Renal cortex interstitium (tissue), 15 donors: ENCODE measurements at places on chromosomes 6 and 20. TPM values are rescaled to one million over a fixed set of nuclear protein-coding genes. Genes with fewer than 3 reads are reported as not detected.
A peak's percentile ranks its signal among the peaks of the same experiment; 100 is the strongest.

- no peak for DNase-seq
Measured at GRCh38 chr6:30601815-30602641, 15.0 kb downstream of the PPP1R10 start.

- DNase-seq, result no peak
Measured at GRCh38 chr6:51456282-51456681, 631.1 kb downstream of the PKHD1 start.

DNA sequence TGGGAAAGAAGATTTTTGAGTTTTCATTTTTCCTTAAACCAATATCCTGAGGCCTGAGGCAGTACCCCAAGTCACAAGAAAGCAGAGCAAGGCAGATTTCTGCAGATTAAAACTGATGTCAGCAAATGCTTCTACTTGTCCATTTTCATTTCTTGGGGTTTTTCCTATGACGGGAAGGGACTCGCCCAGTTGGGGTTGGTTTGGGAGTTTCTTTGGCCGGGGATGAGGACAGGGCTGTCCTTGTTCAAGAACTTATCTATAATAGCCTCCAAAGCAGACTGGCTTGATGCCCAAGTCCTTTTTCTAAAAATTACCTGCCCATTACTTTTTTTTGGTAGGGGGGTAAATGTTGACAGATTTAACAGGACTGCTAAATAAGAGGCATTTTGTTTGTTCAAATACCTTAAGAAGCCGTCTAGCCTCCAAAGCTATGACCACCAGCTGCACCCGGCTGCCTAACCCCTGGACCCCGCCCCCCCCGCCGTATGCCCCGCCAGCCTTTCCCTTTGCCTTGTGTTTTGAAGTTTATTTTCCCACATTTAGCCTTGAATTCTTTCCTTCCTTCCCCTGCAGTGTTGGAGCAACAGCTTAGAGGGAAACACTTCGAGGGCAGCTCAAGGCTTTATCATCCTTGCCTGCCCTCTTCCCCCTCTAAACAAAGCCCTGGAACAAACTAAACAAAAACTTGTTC lies 2.5 kb downstream of the KCNK5 start:
- DNase-seq, result no peak

- DNase-seq, result no peak
Measured at GRCh38 chr20:34300256-34300806, 2.8 kb downstream of the AHCY start.

PAX1 gene
- polyA plus RNA-seq, result 0.09 TPM

ARFGEF3 gene
- 6.7 TPM for polyA plus RNA-seq

PRSS35 gene
- polyA plus RNA-seq, result 35.2 TPM

KIAA1755 gene
- 1.1 TPM for polyA plus RNA-seq

DNA sequence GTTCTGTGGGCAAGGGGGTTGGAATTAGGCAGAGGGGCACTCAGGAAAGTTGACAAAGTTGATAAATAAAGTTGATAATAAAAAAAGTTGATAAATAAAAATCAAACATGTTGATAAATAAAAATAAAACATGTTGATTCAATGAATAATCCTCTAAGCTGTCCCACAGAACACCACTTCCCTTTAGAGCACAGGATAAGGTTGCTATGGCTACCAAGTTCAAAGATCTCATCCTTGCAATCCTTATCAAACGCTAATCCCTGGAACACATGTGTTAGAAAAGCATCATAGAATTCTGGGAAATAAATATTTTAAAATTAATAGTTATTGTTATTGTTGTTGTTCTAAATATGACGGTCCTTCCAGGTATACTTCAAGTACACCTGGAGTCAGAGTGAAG lies 33.9 kb downstream of the MBOAT1 start:
- DNase-seq, result no peak

GRCh38 chr6:33029328-33030184 lies 20.2 kb upstream of the HLA-DOA start:
- no peak for DNase-seq

- no peak for DNase-seq
Measured at GRCh38 chr20:50144362-50144761, 9.2 kb downstream of the PEDS1 start.

DNA sequence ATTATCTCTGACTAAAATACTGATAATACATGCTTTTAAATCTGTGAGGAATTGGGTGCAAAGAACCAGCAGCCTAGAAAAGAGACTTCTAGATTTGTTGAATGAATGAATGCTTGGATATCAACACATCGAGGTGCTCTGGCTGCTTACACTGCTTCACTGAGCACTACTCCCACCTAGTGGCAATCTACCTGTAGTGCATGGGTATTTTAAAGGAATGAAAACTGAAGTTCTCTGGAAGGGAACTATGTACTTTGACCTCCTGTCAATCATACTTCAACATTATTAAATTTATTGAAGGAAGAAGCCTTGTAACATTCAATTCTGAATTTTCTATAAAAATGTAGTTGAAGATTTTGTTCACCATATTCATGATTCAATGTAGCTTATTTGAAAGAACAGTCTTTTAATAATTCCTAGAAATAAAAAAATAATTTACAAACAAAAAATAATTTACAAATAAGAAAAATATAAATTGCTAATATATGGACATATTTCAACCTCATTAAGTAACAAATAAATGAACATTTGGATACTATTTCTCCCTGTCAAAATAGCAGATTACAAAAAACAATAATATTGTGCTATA lies 111.2 kb upstream of the MMS22L start:
- peak; percentile 32 for DNase-seq

- no peak for DNase-seq
Measured at GRCh38 chr6:20876036-20876435, 341.8 kb downstream of the CDKAL1 start.

MYB gene
- 3.9 TPM for polyA plus RNA-seq

- no peak for DNase-seq
Measured at GRCh38 chr6:105274678-105275077, 94.9 kb upstream of the POPDC3 start.

SGK2 gene
- 79.5 TPM for polyA plus RNA-seq

TMC2 gene
- polyA plus RNA-seq, result 0.38 TPM

DSE gene
- polyA plus RNA-seq, result 38.7 TPM

DNA sequence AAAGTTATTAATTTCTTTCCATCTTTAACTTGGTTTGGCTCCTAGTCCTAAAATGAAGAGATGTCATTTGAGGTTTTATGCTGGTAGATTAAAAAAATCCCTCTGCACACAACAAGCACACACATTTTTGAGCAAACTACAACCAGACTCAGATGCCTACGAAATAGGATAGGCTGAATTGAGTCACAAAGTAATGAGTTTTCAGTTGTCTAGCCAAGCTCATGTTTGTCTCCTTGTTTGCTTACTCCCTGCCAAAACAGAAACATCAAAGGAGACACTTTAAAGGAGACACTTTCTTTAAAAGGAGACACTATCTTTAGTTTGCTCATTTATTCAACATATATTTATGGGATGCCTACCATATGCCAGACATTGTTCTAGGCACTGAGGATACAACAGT lies 56.2 kb downstream of the TPBG start:
- DNase-seq, result no peak

PPP1R14C gene
- 21.7 TPM for polyA plus RNA-seq

CFAP61 gene
- polyA plus RNA-seq, result 4.3 TPM

HDGFL1 gene
- not detected for polyA plus RNA-seq

SYCP2L gene
- polyA plus RNA-seq, result 3.7 TPM

NINL gene
- polyA plus RNA-seq, result 41.8 TPM

DNA sequence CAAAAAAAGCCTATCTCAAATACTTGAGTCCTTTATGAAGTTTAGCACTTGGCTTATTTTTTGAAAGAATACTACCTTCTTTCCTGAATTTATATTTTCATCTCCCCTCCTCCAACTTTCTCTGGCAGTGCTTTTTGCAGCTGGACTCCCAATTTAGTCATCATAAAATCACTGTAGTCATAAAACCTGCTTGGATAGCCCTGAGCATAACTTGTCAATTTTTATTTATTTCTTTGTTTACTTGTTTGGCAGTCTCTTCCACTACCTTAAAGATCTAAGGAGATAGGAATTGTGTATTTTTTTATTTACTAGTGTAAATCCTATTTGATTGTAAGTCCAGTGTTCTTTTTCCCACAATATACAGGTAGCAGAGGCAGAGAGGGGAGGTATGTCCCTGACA lies 11.2 kb upstream of the EDN1 start:
- no peak for DNase-seq

GRCh38 chr6:32472781-32473375 lies 33.2 kb downstream of the HLA-DRA start:
- DNase-seq, result no peak

DNA sequence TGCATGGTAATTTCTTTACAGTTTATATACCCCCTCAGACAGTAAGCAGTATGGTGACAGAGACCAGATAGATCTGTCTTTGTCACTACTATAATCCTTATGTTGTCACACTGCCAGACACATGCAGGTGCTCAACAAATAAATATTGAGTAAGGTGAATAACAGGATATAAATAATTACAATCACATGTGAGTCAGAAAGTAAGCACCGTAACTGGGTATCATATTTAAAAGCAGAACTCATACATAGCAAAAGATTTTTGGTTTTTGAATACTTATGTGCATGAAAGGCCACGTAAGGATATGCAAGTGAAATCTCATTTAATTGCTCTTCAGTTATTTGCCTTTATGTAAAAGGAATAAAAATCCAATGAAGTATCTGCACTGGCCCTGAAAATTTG lies 17.4 kb downstream of the CNBD2 start:
- DNase-seq, result no peak

DNA sequence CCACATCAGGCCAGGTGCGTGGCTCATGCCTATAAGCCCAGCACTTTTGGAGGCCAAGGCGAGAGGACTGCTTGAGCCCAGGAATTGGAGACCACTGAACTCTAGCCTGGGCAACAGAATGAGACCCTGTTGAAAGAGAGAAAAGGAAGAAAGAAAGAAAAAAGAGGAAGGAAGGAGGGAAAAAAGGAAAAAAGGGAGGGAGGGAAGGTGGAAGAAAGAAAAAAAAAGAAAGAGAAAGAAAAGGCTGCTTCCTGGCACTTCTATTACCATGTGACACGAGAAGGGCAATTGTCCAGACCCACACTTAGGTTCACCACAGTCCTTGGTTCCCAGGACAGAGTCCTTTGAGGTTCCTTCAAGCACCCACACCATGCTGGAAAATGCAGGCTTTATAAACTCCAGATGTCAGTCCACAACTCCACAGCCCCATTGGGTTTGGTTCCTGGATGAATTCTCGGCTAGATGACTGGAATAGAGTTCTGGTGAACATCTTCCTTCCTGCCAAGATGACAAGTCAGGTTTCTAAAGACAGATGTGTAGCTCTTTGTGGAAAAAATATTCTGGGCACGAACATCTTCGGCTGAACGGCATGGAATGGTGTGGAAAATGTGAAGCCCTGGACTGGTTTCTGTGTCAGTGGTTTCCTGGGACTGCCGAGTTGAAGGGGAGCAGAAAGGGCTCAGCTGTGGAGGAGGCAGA lies 32.5 kb downstream of the NT5E start:
- no peak for DNase-seq

CALHM6 gene
- polyA plus RNA-seq, result 4.9 TPM

GRCh38 chr6:5506597-5506996 lies 245.3 kb downstream of the FARS2 start:
- peak; percentile 23 for DNase-seq

DNA sequence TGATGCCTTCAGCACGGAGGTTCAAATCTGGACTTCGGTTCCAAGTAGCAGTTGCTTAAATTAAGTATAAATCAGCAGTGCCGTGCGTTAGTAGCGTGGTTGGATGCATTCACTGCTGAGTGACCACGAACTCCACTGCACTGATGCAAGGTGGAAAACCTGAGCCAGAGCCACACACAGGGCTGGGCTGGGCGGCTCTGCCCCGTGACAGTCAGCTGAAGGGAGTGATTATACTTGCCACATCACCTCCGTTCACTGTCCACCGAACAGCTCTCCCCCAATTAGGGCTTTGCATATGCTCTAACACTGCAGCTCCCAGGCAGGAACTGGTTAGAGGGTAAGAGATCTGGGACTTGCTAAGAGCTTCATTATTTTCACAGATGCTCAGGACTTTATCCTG lies 22.2 kb downstream of the PPP1R3G start:
- no peak for DNase-seq

SIRPA gene
- polyA plus RNA-seq, result 24.4 TPM

GRCh38 chr6:126600258-126600916 lies 260.5 kb downstream of the CENPW start:
- no peak for DNase-seq

DNA sequence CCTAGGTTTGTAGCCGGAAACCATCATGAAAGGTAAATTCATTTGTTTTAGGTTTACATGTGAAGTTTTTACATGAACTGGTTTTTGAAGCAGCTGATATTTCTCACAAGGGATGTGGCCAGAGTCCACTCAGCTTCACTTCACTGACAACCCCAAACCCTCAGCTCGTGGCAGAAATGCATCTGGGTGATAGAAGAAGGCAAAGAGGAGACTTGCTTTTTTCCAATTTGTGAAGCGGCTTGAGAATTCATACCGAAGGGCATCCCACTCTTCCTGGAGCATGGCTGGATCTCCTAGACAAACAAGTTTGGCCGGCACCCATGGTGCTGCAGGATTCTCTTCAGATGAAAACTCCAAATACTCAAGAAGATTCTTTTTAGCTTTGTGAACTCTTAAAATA lies 392.8 kb upstream of the CNR1 start:
- no peak for DNase-seq

DNA sequence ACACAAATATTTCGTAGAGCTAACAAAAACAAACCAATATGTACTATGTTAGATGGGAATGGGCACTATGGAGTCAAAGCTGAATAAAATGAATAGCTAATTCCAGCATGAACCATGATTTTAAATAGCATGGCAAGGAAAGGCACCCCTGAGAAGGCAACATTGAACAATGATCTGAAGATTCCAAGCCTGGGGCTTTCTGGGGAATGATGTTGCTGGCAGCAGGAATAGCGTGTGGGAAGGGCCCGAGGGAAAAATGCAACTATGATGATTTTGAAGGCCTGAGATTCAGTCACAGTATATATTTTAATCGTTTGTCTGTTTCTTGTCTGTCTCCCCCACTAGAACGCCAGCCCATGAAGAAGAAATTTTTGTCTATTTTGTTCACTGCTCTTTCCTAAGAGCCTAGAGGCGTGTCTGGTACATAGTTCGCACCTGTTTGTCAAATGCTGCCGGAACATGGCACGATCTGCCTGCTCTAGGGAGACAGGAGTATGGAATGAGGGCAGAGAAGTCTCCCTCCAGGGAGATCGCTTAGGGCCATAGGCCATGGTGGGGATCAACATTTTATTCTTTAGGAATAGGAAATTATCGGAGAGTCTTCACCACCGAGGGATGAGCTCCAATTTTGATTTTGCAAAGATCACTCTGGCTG lies 84.8 kb upstream of the EYA2 start:
- no peak for DNase-seq
